ENCODE measurements at places on chromosomes 2 and 18. TPM values are rescaled to one million over a fixed set of nuclear protein-coding genes. Genes with fewer than 3 reads are reported as not detected.

The VWC2L gene
- not detected for polyA plus RNA-seq

The FAHD2B gene
- polyA plus RNA-seq: 7.6 TPM

The M1AP gene
- 0.19 TPM for polyA plus RNA-seq

The PLCD4 gene
- polyA plus RNA-seq: 15.3 TPM

The CYS1 gene
- polyA plus RNA-seq: 0.14 TPM

The TDRD15 gene
- not detected for polyA plus RNA-seq

The GATA6 gene
- polyA plus RNA-seq: 0.28 TPM

The EVA1A gene
- 11.5 TPM for polyA plus RNA-seq

The REG3G gene
- polyA plus RNA-seq: not detected

DNA sequence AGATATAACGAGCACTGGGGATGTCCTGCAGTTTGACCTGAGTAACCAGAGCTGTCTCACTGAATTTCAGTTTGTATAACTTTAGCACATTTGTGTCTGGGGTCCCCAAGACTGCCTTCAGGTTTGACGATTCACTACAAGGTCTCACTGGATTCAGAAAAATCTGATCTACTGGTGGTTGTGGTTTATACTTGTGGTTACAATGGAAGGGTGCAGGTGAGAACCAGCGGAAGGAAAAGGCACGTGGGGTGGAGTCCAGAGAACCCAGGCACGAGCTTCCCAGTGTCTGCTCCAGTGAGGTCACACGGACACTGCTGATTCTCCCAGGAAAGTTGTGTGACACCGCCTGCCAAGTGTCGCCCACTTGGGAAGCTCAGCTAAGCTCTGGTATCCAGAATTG, 126.0 kb downstream of the ZNF236 start:
- H3K4me1 ChIP-seq: no peaks in the 10 kb centered on the region
- H3K27me3 ChIP-seq: no peaks in the 10 kb centered on the region
- H3K36me3 ChIP-seq: peaks cover 15% of the 10 kb centered on the region
- DNase-seq: no peak
- no peak overlapping the region for H3K27ac ChIP-seq

DNA sequence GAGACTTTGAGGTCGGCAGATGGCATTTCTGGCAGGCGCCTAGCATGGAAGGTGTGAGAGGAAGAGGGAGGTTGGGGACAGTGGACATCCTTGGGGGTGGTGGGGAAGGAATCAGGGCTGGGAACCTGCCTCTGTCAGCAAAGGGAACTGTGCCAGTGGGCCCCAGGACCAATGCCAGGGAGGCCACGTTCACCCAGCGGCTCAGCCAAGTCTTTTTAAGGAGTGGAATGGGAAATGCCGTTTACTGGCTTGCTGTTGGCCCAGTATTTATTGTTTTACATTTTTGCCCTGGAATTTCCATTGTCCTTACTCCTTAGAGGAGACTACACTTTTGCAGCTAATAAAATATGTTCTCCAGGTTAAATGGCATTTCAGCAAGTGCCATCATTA, 135.2 kb downstream of the MCFD2 start:
- no peaks in the 10 kb centered on the region for H3K36me3 ChIP-seq
- H3K27ac ChIP-seq: no peak overlapping the region
- no peak for DNase-seq
- H3K4me3 ChIP-seq: no peak overlapping the region
- no peaks in the 10 kb centered on the region for H3K27me3 ChIP-seq

DNA sequence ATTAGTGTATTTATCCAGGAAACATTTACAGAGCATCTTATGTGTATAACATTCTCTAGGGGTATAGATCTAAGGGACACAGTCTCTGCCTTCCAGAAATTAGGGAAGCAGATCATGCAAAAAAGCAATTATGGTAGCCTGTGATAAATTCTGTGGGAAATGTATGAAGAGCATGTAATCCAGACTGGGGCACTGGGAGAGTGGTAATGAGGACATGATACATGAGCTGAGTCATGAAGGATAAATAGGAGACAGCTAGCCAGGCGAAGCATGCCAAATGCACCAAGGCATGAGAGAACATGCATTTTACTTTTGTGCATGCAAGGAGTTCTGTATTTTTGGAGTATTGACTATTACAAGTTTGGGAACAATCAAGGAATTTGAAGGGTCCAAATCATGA, 8.9 kb upstream of the RPRM start:
- no peaks in the 10 kb centered on the region for H3K36me3 ChIP-seq
- no peak for DNase-seq
- H3K27ac ChIP-seq: no peak overlapping the region
- H3K27me3 ChIP-seq: no peaks in the 10 kb centered on the region
- H3K4me1 ChIP-seq: peaks cover 5% of the 10 kb centered on the region
- H3K4me3 ChIP-seq: no peak overlapping the region

- H3K4me1 ChIP-seq: peaks cover 2% of the 10 kb centered on the region
- H3K27me3 ChIP-seq: no peaks in the 10 kb centered on the region
- H3K4me3 ChIP-seq: no peak overlapping the region
- DNase-seq: no peak
Measured at GRCh38 chr2:174744111-174744510, 20.2 kb downstream of the CHRNA1 start.

DNA sequence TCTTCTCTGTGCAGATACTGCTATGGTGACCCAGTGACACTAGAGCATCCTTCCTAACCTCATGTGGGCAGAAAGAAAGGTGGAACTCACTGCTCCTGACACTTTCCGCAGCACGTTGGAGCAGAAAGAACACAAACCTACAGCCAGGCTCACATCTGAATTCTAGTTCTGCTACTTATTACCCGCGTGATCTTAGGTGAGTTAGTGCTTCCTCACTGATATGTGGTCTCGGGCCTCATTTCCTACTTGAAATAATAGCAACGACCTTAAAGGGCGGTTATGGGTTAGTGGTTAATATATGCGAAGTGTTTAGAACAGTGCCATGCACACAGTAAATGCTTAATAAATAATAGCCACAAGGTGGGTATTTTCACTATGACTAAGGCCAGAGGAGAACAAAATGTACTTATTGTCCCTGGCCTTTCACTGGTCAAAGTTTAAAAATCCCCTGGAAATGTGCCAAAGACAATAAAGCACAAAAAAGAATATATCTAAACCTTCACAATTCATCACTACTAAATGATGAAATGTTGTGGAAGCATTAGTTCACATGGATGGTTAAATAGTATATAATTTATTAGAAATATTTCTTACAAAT, 66.6 kb downstream of the MYOM1 start:
- no peak overlapping the region for H3K4me3 ChIP-seq
- no peaks in the 10 kb centered on the region for H3K27me3 ChIP-seq
- H3K4me1 ChIP-seq: no peaks in the 10 kb centered on the region
- H3K36me3 ChIP-seq: no peaks in the 10 kb centered on the region
- no peak overlapping the region for H3K27ac ChIP-seq

DNA sequence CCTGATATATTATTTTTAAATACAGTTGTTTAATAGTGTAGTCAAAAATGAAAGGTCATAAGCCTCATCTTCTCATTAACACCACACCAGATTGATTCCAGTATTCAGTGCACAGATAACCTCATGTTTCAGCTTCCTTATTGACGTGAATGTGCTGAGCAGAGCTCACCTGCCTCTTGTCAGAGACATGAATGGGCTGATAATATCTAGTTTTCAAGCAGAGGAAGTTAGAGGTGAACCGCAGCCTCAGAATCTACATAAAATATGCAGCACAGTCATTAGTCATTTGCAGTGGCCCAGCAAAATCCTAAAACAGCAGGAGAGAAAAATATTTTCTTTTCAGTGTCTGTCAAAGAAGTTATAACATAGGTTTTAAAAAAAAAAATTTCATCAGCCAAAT, 216.2 kb downstream of the GBX2 start:
- H3K36me3 ChIP-seq: no peaks in the 10 kb centered on the region
- H3K27ac ChIP-seq: no peak overlapping the region
- H3K27me3 ChIP-seq: no peaks in the 10 kb centered on the region
- H3K4me3 ChIP-seq: no peak overlapping the region
- DNase-seq: peak; percentile 1

DNA sequence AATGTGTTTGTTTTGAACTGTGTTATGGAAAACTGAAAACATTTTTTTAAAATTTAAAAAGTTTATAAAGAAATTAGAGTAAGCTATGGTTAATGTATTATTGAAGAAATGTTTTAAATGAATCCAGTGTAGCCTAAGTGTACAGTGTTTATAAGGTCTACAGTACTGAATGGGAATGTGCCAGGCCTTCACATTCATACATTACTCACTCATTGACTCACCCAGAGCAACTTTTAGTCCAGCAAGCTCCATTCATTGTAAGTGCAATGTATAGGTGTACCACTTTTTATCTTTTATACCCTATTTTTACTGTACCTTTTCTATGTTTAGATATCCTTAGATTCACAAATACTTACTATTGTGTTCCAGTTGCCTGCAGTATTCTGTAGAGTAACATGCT, 215.1 kb upstream of the THUMPD2 start:
- no peak overlapping the region for H3K27ac ChIP-seq
- no peaks in the 10 kb centered on the region for H3K36me3 ChIP-seq
- no peak overlapping the region for H3K4me3 ChIP-seq
- H3K4me1 ChIP-seq: peaks cover 13% of the 10 kb centered on the region
- peak; percentile 41 for DNase-seq

DNA sequence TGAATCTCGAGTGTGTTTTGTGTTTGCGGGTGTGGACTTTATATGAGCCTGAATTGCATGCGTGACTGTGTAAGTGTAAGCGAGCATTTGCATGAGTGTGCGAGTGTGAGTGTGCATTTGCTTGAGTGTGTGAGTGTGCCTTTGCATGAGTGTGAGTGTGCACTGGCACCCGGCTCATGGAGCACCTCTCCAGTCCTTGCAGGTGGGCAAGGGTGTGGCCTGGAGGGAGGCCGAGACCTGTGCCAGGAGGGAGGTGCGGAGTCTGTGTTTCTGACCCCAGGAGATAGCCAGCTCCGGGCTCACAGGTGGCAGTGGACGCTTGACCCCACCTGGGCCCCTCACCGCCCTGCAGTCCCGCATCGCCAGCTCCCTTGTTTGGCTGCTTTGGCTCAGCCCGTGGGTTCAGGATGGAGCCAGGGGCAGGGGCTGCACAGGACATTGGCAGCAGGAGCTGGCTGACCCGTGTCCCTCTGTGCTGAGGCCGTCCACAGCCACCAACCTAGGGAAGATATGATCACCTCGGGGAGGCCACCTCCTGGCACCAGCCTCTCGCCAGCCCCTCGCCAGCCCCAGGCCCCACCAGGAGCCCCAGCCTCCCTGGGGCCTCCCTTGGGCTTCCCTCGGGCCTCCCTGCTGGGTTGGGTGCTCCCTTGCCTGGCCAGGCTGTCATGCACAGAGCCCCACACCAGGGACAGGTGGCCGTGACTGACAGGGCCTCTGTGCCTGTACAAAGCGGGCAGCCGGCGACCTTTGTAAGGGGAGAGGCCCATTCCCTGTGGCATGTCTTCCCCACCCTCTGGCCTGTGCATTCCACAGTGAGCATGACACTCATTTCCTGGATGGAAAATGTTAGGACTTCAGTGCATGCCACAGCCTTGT, 81.6 kb downstream of the PTGR3 start:
- no peak overlapping the region for H3K4me3 ChIP-seq
- no peaks in the 10 kb centered on the region for H3K4me1 ChIP-seq
- H3K27ac ChIP-seq: no peak overlapping the region
- no peaks in the 10 kb centered on the region for H3K36me3 ChIP-seq
- DNase-seq: no peak

- no peak overlapping the region for H3K27ac ChIP-seq
- no peak for DNase-seq
- no peaks in the 10 kb centered on the region for H3K27me3 ChIP-seq
- H3K4me1 ChIP-seq: peaks cover 17% of the 10 kb centered on the region
- no peak overlapping the region for H3K4me3 ChIP-seq
Measured at GRCh38 chr2:46539327-46540276, 60.2 kb downstream of the TMEM247 start.

GRCh38 chr2:186780701-186781316, 68.2 kb downstream of the ZSWIM2 start:
- no peaks in the 10 kb centered on the region for H3K36me3 ChIP-seq
- no peaks in the 10 kb centered on the region for H3K27me3 ChIP-seq
- H3K4me1 ChIP-seq: no peaks in the 10 kb centered on the region
- H3K27ac ChIP-seq: no peak overlapping the region
- no peak overlapping the region for H3K4me3 ChIP-seq
- no peak for DNase-seq

- no peaks in the 10 kb centered on the region for H3K27me3 ChIP-seq
- DNase-seq: no peak
- peaks cover 3% of the 10 kb centered on the region for H3K4me1 ChIP-seq
- H3K27ac ChIP-seq: no peak overlapping the region
- H3K36me3 ChIP-seq: no peaks in the 10 kb centered on the region
- no peak overlapping the region for H3K4me3 ChIP-seq
Measured at GRCh38 chr2:209331291-209331844, 92.5 kb upstream of the MAP2 start.

DNA sequence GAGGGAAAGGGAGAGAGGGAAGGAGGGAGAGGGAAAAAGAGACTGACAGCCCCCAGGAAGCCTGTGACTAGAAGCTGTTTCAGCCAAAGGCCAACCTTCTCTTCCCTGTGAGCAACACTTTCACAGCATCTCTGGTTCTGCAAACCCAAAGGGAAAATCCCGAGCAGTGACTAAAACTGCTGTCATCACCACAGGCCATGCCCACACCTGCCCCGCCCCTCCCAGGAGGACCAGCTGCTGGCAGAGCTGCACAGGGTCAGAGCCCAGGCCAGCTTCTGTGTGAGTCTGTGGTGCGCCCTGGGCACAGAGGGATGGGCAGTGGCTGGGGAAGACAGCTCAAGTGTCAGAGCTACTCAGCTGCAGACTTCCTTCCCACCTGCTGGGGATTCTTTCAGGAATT, 64.9 kb upstream of the OTOS start:
- peaks cover 13% of the 10 kb centered on the region for H3K4me1 ChIP-seq
- peaks cover 71% of the 10 kb centered on the region for H3K27me3 ChIP-seq
- DNase-seq: peak; percentile 72
- H3K4me3 ChIP-seq: no peak overlapping the region

GRCh38 chr2:86272111-86272510, 65.3 kb downstream of the REEP1 start:
- DNase-seq: no peak
- no peak overlapping the region for H3K27ac ChIP-seq
- H3K4me3 ChIP-seq: no peak overlapping the region

- no peaks in the 10 kb centered on the region for H3K36me3 ChIP-seq
- peaks cover 59% of the 10 kb centered on the region for H3K27me3 ChIP-seq
- peak overlapping the region; percentile 36 for H3K4me3 ChIP-seq
Measured at GRCh38 chr2:169362894-169363559, 693 bp upstream of the LRP2 start.

GRCh38 chr18:11368020-11368419, 218.7 kb upstream of the PIEZO2 start:
- H3K4me3 ChIP-seq: no peak overlapping the region
- no peaks in the 10 kb centered on the region for H3K27me3 ChIP-seq
- H3K4me1 ChIP-seq: no peaks in the 10 kb centered on the region
- no peak overlapping the region for H3K27ac ChIP-seq

DNA sequence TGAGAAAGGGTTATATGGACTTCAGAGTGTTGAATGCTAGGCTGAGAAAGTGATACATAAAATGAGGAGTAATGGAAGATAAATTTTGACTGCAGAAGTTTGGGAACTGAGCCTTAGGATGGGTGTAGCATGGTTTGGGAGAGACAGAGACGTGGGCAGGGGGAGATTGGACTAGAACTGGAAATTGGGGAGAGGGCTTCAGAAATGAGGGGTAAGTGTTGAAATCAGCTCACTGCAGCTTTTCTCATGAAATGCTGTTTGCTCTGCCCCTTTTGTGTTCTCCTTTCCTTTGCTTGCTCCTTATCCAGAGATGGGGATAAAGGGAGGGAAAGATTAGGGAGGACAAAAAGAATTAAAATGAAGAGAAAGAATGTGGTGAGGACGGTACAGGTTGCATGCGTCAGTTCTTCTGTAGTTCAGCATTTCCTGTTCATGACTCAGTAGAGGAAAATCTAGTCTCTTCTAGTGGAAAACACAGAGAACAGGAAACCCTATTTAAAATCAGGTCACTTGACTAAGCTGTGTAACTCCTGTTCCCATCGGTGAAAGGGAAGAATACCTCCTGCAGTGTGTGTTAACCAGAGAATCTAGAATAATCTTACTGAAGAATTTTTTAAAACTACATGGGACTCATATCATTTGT, 105.6 kb downstream of the CRIM1 start:
- H3K36me3 ChIP-seq: peaks cover 23% of the 10 kb centered on the region
- no peak overlapping the region for H3K4me3 ChIP-seq
- H3K27me3 ChIP-seq: no peaks in the 10 kb centered on the region

Measured in keratinocyte (primary cell).